ENCODE measurements at places on chromosomes 13 and 19.

DNA sequence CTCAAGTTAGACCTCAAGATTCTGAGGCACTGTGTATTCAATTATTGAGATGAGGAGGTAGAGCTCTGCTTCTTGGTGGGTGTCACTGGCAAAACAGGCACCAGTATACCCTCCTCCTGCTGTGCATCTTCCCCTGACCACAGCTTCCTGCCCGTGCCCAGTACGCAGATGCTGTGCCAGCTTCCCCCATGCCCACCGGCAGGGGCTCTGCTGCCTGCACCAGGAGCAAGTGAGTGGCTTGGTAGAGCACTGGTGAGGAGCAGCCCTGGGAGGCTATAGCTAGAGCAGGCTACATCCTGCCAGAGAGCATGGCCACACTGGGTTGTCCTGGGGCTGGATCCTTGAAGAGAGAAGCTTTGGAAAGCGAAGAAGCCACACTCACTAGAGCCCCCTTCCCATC is 21.0 kb upstream of the RNF17 start:
- DNase-seq: no peak

DNA sequence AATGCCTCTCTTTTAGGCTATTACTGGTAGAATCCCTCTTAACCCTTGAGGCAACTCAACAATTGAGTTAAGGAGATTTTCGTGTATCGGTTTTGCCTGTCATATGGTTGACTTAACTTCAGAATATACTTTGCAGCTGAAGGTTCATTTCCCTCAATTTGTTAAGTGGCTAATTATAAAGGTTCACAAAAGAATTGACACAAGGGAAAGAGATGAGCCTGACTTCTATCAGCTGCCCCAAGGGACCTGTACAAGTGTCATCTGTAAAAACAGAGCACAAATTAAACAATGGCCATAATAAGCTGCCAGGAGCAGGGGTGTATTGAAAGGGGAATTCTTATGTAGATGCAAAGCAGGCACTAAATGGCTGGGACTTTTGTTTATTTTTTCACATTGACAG is 334.8 kb upstream of the OBI1 start:
- DNase-seq: no peak

DNA sequence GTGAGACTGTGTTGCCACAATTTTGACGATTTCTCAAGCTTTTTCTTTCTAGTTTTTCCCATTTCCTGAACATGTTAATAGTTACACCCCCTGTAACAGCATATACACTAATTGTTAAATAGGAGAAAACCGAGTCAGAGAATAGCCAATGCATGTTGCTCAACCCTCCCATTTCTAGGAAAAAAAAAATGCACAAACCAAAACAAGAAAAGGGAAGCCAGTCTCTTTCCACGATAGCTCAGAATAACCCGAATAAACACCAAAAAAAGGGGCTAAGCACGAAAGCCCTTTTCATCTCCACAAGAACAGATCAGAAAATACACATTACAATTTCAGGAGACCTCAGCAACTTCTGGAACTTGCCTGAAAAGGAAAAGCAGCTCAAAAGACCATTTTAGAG is 16.3 kb downstream of the LATS2 start:
- no peak for DNase-seq

DNA sequence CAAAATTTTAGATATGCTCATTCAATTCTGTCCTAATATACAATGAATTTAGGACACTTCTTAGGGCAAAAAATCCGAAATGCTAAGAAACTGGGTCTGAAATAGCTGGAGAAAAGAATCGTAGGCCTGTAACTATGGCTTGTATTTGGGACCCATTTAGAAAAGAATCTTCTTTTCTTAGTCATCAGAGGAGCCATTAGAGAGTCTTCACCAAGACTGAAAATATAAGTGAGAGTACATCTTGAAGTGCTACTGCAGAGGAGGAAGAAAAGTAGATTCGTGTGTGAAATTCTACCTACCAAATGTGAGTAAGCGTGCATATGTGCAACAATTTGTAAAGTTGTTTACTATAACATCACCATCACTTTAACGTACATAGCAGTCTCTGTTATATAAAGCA is 8.8 kb upstream of the DACH1 start:
- no peak for DNase-seq

DNA sequence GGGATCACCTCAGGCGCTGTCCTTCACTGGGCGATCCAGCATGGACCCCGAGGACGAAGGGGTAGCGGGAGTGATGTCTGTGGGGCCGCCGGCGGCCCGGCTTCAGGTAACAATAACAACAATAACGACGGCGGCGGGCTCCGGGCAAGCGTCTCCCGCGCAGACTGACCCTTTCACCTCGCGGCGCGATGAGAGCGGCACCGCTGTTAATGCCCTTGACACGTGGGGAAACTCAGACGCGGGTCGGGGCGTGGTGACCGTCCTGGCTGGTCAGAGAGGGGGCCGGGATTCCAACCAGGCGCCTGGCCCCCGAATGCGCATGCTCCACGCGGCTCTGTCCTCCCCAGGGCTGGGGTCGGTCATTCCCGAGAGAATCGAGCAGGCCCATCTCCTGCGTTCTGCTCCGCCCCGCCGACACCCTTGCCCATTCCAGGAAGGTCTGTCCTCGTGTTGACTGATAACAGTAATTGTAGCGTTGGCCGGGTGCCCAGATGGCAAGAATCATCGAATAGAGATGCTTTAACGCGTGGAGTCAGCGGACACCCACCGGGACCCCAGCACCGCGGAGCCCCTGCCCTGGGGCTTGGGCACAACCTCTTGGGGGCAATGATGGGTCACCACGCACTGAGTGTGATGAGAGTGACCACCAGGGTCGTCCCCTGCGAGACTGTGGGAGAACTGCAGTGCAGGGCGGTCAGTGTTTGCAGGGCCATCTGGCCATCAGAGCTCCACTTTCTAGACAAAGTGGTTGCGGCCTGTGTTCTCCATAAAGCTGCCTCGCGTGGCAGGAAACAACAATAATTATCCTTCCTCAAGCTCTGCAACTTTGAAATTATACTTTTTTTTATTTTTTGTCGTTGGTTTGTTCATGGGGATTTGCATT is 528 bp downstream of the ZNF8 start:
- DNase-seq: no peak

DNA sequence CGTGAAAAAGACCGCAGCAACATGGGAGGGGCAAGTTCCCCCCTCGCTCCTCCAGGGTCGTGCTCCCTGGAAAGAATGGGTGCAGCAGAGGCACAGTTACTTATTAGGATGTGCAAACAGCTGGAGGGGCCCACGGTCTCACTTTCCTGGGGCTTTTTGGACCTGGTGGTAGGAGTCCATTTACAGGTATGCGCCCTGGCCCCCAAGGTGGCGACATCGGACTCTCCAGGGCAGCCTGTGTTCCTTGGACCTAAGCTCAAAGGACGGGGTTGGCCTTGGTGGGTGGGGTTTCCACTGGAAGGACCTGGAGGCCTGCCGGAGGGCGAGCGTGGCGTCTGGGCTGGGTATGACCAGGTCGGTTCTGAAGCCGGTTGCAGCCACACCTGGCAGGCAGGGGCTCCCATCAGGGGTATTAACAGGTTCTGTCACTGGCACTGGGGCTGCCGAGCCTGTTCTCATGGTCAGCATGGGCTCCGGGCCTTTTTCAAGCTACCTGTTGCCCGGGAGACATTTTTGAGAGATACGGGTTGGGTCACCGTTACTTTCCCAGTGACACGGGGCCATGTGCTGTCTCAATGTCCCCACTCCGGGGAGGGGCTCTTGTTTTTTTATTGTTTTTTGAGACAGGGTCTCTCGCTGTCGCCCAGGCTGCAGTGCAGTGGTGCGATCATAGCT is 5.9 kb downstream of the ZFR2 start:
- DNase-seq: no peak

DNA sequence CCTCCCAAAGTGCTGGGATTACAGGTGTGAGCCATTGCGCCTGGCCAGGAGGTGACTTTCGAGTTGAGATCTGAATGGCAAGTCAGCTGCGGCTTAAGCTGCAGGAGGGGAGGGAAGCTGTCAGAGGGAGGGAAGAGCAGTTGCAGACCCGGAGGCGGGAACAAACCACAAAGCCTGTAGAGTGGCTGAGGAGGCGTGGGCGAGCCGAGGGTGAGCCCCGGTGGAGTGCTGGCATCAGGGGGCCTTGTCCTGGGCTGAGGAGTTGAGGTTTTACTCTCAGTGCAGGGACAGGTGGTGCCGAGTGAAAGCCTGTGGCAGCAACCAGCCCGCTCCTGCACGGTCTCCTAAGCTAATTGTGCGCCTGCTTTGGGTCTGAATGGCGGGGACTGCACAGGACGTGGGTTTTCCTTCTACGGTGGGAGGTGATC is 24.2 kb downstream of the PPP1R37 start:
- DNase-seq: no peak
